HuH-7 (cell line): ENCODE measurements at places on chromosomes 2 and 18.

GRCh38 chr2:106863387-106863786 lies 22.6 kb downstream of the ST6GAL2 start:
- no peak for DNase-seq

DNA sequence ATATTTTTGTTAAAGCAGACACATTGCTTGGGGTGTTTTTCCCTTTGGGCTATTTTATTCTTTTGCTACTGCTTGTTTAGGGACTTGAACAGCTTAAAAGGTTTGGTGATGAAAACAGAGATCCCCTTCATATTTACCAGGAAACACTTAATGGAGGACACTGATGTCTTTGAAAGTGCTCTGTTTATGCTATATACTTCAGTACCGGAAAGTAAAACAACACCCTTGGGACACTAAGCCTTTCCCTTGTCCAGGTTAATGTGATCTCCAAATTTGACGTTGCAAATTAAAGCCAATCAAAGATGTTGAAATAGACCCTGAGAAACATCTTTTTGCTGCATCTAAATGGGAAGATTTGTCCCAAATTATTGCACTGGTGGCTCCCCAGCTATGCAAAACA lies 564.6 kb upstream of the PKDCC start:
- no peak for DNase-seq

GRCh38 chr18:33712719-33713118 lies 134.7 kb downstream of the ASXL3 start:
- no peak for DNase-seq

GRCh38 chr2:177254433-177255226 lies 9.9 kb downstream of the NFE2L2 start:
- no peak for DNase-seq

DNA sequence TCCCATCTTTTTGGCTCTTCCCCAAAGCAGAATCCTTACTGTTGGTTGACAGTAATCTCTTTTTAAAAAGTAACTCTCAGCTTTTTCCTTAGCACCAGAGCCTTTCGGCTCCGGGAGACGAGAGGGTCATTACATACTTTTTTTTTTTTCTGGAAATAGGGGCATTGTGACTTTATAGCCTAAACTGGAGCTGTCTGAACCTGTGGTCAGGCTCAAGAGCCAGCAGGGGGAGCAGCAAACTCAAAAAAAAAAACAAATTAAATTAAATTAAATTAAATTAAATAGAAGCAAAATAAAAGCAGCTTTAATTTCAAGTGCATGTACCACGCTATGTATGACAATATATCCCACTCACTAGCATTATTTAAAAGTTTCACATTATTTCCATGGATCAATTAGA lies 156.6 kb downstream of the DTNA start:
- no peak for DNase-seq

DNA sequence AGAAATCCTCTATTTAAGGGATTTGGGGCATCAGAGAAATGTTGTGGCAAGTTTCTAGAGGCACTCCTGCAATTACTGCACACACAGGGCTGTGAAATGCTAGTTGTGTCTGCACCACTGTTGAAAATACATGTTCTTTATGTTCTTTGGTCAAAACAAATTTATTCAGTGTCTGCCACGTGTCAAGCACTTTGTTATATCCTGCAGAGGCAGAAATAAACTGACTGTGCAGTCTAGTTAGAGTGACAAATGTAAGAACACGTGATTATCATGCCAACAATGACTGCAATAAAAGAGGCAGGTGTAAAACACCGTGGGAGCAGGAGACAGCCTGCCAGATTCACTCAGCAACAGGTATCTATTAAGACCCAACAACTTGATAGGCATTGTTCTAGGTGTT lies 423.3 kb downstream of the LRP1B start:
- DNase-seq = no peak

DNA sequence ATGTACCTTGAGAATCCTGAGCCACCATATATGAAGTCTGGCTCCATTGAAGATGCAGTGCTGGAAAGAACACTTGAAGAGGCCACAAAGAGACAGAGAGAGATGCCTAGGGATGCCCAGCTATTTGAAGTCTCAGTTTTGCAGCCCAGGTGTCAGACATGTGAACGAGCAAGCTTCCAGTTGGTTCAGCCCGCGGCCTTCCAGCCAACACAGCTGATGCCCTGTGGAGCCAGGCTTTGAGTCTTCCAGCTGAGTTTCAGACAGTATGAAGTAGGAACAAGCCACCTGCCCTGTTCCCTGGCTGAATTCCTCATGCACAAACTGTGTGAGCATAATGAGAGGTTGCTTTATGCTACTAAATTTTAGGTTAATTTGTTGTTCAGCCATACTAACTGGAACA lies 108.8 kb downstream of the SPHKAP start:
- no peak for DNase-seq

DNA sequence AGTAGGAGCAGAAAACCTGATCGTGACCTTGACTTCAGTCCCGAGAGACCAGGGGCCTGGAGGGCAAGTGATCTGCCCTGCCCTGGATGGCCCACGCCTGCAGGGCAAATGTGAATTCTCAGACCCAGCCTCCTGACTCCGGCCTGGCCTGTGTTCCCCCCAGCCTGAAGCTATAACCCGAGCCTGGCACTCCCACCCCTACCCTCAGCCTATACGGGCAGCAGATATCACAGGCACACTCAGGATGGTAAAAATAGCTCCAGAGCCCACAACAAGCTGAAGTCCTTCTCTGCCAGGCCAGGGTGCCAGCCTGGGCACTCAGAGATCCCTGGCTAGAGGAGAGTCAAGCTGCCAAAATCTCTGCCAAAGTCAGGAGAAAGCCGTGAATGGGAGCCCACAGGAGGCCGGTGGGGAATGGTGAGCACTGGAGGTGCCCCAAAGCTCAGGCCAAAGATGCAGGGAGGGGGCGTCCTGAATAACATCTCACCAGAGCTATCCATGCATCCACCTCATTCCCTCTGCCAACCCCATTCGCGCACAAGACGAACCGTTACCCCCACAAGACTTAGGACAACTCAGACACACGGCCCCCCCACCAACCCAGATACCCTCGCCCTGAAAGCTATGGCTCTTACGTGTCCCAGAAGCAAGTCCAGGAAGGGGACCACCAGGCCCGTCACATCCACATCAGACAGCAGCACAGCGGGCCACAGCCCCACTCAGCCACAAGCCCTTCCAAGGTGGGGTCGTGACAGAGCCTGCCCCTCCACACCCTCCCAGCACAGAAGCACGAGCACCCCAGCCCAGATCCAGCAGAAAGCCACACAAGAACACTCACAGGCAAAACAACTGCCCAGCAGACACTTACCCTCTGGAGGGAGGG lies 144.9 kb downstream of the TNS1 start:
- no peak for DNase-seq

GRCh38 chr2:65351234-65351947 lies 81.0 kb downstream of the SPRED2 start:
- no peak for DNase-seq

- DNase-seq = no peak
Measured at GRCh38 chr2:126966601-126967000, 67.9 kb downstream of the TEX51 start.

- no peak for DNase-seq
Measured at GRCh38 chr2:133801946-133802345, 233.7 kb upstream of the NCKAP5 start.

- no peak for DNase-seq
Measured at GRCh38 chr2:107719836-107720235, 106.9 kb upstream of the RGPD4 start.

- DNase-seq = no peak
Measured at GRCh38 chr2:9407363-9407811, 15.9 kb downstream of the ITGB1BP1 start.

GRCh38 chr2:3752376-3752775 lies 49.0 kb downstream of the DCDC2C start:
- no peak for DNase-seq

DNA sequence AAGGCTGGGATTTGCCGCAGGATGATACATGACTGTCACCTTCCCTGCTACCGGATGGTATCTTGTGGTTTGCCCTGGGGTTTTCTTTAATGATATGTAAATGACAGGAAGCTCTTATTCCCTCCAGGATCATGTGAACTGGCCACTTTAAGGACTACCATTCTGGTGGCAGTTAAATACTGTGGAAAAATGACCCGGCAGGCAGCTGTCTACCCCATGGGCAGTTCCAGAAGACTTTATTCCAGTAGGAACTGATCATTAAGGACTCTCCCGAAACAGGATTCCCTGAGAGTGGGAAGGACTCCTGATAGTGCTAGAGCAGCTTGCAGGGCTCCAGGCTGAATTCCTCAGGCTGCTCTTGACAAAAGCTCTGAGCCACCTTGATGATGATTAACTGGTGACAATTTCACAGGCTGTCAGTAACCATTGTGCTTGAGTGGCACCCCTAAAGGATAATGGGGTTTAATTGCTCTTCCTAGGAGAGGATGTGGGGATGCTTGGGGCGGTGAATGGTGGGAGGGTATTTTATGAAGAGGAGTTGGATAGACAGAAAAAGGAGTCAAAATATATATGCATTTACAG lies 212.0 kb downstream of the CPS1 start:
- DNase-seq = no peak

DNA sequence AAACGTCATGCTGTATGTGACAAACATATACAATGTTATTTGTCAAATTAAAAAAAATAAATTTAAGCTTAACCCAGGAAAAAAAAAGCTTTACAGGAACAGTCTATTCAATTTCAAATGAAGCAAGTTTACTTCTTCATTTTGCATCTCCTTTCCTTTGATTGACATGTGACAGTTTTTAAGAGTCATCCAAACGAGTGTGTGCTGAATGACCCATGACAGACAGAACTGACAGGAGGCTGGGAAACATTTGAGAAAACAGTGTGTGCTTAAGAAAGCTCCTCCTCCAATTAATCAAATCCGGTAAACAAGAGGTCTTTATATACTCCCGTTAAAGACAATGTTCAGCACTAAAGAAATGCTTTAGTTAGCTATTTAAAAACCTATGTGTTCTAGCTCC lies 177.7 kb downstream of the SRBD1 start:
- no peak for DNase-seq

DNA sequence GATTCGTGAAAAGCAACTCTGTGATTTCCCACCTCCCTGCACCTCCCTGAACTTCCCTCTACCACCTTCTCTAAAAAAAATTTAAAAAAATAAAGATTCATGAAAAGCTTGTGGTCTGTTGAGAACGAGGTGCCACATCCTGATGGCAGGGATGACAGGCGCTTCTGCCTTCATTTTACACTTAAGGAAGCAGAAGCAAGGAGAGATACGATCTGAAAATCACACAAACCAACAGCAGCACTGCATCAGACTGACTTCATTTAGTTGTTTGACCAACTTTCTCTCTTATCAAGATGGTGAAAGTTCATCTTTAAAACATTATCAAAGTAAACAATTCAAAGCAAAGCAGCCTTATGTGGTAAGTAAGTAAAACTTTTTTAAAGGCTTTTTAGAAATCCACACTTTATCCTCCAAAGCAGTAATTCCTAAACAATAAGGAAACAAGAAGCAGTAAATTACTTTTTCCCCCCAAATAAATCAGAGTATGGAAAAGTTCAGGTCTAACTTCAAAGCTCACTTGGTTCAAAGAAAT lies 15.5 kb downstream of the WDFY1 start:
- no peak for DNase-seq

GRCh38 chr2:29233428-29233827 lies 118.2 kb downstream of the CLIP4 start:
- no peak for DNase-seq

DNA sequence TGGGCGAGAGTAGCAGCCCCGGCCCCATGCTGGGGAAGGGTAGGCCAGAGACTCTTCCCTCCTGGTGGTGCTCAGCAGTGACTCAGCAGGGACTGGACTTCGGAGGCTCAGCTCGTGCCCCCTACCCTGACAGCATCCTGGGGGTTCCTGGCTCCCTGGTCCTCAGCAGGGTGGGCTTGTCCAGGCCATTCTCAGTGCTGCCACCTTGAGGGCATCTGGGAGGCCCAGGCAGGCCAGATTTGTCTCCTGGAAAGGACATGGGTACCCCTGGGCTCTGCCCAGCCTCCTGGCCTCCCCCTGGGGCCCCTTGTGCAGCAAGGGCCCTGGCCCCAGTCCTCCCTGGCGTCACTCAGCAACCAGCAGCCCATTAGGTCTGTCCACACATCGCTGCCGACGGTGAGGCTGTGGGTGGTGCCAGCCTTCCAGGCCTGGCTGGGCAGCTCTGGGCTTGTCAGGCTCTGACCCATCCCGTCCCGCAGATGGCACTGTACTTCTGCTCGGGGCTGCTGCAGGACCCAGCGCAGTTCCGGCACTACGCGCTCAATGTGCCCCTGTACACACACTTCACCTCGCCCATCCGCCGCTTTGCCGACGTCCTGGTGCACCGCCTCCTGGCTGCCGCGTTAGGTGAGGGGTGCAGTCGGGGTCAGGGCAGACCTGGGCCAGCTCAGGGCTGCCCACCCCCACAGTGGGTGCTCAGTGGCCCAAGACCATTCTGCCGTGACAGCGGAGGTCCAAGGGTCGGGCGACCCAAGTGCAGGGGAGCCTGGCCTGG lies 45.0 kb upstream of the ALPP start:
- DNase-seq = peak; percentile 56

GRCh38 chr18:41714872-41715271 lies 240.2 kb upstream of the PIK3C3 start:
- peak; percentile 13 for DNase-seq

GRCh38 chr2:220648628-220649027 lies 923.5 kb downstream of the EPHA4 start:
- DNase-seq = no peak

DNA sequence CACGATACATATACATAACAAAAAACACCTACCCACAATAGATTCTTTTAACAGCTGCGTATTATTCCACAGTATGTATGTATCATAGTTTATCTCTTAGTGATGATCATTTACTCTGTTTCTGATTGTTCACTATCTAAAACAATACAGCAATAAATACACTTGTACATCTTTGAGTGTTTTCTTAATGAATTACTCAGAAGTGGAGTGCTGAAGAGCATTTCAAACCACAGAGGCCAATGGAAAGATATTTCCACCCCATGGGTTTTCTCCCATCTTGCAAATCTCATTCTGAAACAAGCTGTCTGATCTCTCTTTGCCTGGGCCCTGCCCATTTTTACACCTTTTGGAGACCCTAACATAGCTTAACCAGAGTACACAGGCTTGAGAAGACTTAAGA lies 113.8 kb upstream of the KLF7 start:
- DNase-seq = no peak

DNA sequence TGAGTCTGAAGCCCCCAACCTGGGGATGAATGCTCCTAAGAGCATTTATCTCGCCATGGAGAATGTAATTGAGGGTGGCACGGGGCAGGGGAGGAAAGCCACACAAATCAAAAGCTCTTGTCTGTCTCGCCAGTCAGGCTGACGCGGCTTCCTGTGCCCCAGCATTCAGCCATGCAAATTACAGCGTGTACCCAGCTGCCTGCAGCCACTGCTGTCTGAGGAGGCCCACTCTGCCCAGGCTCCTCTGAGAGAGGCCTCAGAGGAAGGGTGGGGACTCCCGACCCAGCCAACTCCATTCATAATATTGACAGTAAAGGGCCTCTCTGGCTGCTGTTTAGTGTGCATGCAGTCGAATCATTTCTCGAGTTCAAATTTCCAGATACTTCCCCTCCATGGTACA lies 22.0 kb downstream of the SMAD7 start:
- no peak for DNase-seq

DNA sequence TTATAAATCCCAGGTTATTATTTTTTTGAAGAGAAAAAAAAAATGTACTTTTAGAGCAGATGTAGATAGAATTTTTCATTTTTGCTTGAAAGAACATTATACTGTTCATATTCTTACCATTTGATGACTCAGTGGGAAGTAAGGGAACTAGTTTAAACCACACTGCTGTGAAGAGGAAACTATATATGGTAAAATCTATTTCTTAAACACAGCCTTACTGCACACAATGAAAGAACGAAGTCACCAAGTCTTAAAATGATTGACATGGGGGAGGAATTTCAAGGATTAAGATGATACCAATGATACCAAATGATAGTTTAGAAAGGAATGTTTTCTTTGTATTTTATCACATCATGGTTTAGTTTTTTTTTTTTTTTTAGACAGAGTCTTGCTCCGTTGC lies 5.0 kb downstream of the ACTR2 start:
- DNase-seq = no peak
